A549 treated with CpdA at 1 μM for 4 hours (cell line): ENCODE measurements at places on chromosomes 7 and 10. TPM values are rescaled to one million over a fixed set of nuclear protein-coding genes. Genes with fewer than 3 reads are reported as not detected.

The GDI2 gene
- total RNA-seq: 202 to 279 TPM (median 207 TPM) in 5 replicates

The PIK3AP1 gene
- 0.36 to 0.92 TPM (median 0.66 TPM) in 5 replicates for total RNA-seq

The SPDYE2 gene
- total RNA-seq: not detected in 5 replicates

The PNLIPRP2 gene
- total RNA-seq: 0.09 to 0.13 TPM (median 0.10 TPM) in 3 of 5 replicates, not detected in the others

The COL1A2 gene
- total RNA-seq: not detected in 5 replicates

The FFAR4 gene
- 0.16 to 0.27 TPM (median 0.18 TPM) in 5 replicates for total RNA-seq

The SEMA4G gene
- 8.7 to 10.3 TPM (median 9.3 TPM) in 5 replicates for total RNA-seq

The HOGA1 gene
- 0.81 to 2.0 TPM (median 1.3 TPM) in 5 replicates for total RNA-seq

The DDX56 gene
- 107 to 146 TPM (median 128 TPM) in 5 replicates for total RNA-seq

The CALML3 gene
- total RNA-seq: not detected in 5 replicates

The NXPH1 gene
- total RNA-seq: not detected in 5 replicates

The PAPSS2 gene
- 23.1 to 27.9 TPM (median 26.3 TPM) in 5 replicates for total RNA-seq

The DKK1 gene
- total RNA-seq: 302 to 387 TPM (median 332 TPM) in 5 replicates

The OR2A5 gene
- total RNA-seq: not detected in 5 replicates

The EEPD1 gene
- 41.9 to 49.8 TPM (median 46.9 TPM) in 5 replicates for total RNA-seq

The GHITM gene
- 202 to 218 TPM (median 213 TPM) in 5 replicates for total RNA-seq

The ZRANB1 gene
- total RNA-seq: 7.9 to 10.3 TPM (median 9.2 TPM) in 5 replicates

The WDR86 gene
- total RNA-seq: 0.09 to 0.26 TPM (median 0.15 TPM) in 5 replicates

The AKR1C8 gene
- 0.19 to 0.31 TPM in 2 of 5 replicates, not detected in the others for total RNA-seq

The SLC26A3 gene
- total RNA-seq: not detected in 5 replicates

The PTPN12 gene
- 48.0 to 74.6 TPM (median 49.8 TPM) in 5 replicates for total RNA-seq

The LRRC4 gene
- not detected in 5 replicates for total RNA-seq

The EN2 gene
- 0.54 to 1.1 TPM (median 0.93 TPM) in 5 replicates for total RNA-seq

The PRKG1 gene
- total RNA-seq: not detected in 5 replicates

The WNT2 gene
- total RNA-seq: 0.05 TPM in 1 of 5 replicates, not detected in the others

The KIAA1217 gene
- total RNA-seq: 2.8 to 4.9 TPM (median 3.2 TPM) in 5 replicates

The ARHGAP21 gene
- total RNA-seq: 45.9 to 74.6 TPM (median 51.7 TPM) in 5 replicates

The PNLIPRP3 gene
- total RNA-seq: not detected in 5 replicates

The GIMAP7 gene
- total RNA-seq: not detected in 5 replicates
